ENCODE measurements at places on chromosomes 13 and 19.
A peak's percentile ranks its signal among the peaks of the same experiment; 100 is the strongest.

DNA sequence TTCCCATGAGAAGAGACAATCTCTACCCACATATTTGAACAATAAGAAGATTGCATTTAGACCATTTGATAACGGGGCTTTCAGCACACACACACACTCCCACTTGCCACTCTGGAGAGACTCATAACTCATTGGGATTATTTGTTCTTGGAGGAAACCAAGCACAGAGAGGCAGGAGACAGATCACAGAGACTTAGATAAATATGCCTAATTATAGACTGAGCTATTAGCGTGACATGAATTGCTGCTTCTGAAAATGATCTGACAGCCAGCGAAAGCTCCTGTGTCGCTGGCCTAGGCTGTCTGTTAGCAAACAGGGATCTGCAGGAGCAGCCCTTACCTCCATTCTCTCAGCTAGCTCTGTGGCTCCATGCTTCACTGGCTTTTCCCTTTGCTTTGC, 111.4 kb downstream of the CCNA1 start:
- no peak for DNase-seq

DNA sequence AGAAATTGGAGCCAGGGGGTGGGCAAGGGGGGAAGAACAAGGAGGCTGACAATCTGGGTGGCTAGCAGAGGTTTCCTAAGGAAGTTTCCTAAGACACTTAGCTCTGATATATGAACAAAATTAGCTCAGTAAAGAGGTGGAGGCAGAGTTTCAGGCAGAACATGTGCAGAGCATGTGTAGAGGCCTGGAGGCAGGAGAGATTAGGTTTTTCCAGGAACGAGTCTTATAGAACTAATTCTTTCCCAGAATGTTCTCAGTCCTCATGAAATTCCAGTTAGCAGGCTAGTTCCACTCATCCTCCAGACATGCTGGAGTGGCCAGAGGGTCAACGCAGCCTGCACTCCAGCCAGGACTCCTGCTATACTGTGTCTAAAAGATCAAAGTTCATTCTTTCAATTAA, 184.7 kb downstream of the LACC1 start:
- DNase-seq: no peak

DNA sequence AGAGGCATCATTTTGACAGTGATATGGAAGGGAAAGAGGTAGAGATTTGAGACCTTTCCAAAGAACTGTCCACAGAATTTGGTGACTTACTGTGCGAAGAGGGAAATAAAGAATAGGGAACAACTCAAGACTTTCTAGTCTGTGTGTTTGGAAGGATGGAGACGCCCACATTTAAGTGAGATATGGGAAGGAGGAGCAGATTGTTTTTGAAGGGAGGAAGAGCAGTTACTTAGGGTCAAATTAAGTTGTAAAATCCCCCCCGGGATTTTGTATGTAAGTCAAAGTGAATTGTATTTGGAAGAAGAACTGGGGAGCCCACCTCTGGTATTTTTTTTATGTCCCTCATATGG, 1.2 kb downstream of the USPL1 start:
- no peak for DNase-seq

DNA sequence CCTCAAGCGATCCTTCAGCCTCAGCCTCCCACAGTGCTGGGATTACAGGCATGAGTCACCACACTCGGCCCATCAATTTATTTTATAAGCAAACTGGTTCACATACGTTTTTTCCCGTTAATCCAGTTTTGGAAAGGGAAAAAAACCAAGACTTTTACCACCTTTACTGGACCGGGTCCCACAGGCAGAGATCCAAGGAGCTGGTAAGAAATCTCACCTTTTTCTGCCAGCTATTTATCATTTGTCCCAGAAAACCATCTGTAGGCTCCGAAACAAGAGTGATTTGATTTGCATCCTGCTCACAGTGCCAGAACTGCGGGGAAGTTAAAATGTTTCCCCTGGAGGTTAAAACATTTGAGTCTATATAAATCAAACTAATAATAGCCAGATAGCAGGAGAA, 6.3 kb upstream of the FUT2 start:
- DNase-seq: no peak

DNA sequence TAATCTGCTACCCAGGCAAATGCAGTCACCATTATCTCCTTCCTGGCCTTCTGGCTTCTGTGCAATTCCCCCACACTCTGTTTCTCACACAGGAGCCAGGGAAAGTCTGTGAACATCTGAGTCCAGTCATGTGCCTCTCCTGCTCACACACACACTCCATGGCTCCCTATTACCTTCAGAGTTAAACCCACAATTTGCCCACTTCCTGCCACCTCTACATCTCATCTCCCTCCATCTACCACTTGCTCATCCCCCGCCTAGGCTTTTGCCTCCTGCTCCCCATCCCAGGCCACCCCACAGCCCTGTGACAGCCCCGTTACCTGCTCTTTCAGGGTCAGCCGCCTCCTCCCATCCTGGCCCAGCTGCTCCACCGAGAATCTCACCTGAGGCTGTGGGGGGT, 13.5 kb downstream of the IL12RB1 start:
- no peak for DNase-seq

DNA sequence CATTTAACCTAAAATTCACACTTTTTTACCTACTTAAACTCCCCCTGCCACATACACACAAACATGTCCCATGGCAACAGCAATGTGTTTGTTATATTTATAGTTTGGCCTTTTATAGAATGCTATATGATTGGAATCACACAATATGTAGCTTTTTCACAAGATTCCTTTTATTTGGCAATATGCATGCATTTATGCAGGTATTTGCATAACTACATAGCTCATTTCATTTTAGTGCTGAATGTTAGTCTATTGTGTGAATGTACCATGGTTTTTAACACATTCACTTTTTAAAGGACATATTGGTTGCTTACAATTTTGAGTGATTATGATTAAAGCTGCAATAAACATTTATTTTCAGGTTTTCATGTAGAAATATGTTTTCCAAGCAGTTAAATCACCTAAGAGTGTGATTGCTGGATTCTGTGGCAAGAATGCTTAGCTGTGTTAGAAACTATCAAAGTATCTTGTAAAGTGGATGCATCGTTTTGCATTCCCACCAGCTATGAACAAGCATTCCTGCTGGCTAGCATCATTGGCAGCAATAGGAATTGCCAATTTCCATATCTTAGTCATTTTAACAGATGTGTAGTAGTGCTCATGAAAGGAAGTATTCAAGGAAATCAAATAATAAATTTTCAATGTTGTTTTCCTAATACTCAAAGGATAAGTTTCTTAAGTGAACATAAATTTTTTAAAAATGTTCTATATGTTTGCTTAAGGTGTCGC, 557.0 kb downstream of the SLITRK1 start:
- DNase-seq: no peak

DNA sequence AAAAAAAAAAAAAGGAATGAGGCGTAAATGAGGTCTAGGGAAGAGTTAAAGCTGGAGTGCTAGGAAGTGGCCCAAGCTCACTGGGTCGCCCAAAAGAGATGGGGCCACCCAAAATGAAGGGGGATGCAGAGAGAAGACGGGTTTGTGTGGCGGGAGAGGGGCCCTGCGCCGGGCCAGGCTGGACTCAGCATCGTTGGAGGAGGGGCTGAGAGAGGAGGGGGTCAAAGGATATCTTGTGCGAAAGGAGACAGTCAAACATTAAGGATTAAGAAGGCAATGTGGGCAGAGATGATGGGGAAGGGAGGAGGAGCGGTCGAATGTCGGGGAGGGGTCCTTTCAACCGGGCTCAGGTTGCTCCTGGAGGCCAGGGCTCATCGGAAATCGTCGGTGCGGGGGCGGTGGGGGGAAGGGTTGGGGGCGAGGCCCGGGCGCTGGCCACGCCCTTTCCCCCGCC, 825 bp upstream of the CARM1 start:
- no peak for DNase-seq

DNA sequence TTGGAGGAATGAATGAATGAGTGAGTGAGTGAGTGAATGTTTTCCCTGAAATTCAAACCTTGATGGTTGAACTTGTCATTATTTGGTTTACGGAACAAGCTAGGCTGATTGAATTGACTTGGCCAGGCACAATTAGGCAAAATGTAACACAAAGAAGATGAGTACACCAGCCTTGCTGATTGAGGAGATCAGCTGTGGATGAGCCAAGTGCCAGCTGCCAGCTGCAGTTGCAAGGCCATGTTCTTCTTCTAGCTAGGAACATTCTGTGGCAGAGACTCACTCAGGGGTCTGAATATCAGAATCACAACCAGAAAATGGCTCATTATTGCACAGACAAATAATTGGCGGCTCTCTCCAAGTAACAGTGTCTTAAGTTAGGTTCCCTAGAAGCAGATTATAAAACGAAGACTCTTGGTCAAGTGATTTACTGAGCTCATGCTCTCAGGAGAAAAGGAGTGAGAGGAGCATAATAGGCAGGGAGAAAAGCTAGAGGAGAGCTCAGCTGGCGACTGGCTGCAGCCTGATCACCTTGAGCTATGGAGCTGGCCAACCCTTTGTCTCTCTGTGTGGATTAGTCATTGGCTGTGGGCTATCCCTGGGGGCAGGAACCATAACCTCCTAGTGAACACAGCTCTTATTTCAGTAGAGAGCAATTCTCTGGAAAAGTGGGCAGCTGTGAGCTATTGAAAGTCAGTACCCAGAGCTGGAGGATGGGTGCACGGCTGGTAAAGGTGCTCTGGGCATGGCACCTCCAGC, 225.3 kb upstream of the SERP2 start:
- DNase-seq: no peak

DNA sequence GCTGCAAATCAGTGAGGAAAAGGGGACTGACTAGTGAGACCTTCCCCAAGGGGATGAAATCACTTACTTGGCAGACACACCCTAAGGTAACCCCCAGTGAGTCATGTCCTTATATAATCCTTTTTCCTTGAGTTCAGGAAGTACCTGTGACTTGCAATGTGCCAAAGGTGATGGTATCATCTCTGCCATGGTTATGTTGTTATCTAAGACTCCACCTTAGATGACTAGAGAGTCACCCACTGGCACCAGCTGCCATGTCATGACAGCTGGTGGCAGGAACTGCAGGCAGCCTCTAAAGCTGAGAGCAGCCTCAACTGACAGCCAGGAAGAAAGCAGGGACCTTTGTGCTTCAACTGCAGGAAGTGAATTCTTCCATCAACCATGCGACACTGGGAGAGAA, 12.5 kb downstream of the PBX4 start:
- no peak for DNase-seq

DNA sequence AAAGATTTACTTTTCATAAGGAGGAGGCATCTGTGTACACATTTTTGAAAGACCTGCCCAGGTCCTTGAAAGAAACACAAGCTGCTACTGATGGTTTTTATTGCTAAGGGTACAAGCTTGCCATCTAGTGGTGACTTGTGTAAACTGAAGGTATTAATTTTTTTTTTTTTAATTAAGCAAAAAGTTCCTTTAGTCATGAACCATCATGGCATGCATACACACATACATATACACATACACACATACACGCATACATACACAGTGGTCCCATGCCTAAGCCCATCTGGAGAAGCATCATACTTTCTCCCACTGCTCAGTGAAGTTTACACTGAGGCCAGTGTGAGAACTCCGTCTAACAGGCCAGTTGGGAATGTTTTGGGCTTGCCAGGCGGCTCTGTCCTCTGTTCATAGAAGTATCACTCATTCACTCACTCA, 312.5 kb downstream of the DCLK1 start:
- DNase-seq: no peak

DNA sequence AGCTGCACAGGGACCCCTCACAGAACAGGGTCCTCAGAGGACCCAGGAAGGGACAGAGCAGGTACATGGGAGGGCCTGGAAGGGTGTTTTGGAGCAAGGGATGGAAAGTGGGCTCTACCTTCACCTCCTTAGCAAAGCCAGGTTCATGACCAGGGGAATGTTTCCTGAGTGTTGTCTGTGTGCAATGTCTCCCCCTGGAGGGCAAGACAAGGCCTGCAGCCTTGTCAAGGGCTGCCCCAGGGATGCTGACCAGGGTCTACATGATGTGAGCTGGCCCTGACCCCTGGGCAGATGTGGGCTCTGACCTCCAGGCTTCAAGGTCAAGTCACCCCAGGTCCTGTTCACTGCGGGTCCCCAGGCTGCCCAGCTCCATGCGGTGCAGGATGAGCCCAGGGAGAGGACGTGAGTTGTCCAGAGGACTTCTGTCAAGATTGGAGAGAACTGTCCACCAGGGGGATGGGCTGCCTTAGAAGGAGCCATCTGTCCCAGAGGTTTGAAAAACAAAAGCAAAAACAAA, 1.0 kb upstream of the CEACAM1 start:
- peak; percentile 57 for DNase-seq

DNA sequence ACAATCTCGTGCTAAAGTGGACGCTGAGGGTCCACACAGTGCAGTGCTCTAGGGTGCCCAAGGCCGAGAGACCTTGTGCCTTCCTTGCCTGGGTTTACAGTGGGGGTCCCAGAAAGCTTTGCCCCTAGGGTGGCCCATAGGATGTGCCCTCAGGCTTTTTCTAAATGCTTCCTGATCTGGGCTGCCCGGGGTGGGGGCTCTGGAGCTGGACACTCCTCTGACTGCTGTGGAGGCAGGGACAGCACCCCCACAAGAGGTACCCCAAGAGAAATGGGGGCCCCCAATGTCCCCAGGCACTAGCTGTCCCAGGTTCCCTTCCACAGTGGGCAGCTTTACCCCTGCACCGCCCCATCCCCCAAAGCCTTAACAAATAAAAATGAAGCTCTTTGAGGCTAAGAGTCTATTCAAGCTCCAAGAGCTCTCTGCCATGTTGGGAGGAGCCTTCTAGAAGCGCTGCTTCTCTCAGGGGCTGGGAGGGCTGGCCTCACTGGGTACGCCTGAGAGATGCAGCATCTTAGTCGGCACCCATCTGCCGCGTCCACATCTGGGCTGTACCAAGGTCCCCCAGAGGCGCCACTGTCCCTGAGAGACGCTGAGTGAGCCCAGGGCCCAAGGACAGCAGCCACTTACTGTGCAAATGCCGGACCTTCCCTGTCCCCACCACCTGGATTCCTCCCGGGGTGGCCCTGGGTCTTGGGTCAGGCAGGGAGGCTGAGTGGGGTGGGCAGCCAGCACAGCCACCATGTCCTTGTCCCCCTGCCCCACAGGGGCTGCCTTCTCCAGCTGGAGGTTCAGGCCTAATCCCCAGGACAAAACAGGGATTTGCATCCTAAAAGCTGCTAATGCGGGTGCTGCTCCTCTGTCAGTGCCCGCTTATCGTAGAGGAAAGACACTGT, 27.4 kb downstream of the CEBPA start:
- DNase-seq: no peak

DNA sequence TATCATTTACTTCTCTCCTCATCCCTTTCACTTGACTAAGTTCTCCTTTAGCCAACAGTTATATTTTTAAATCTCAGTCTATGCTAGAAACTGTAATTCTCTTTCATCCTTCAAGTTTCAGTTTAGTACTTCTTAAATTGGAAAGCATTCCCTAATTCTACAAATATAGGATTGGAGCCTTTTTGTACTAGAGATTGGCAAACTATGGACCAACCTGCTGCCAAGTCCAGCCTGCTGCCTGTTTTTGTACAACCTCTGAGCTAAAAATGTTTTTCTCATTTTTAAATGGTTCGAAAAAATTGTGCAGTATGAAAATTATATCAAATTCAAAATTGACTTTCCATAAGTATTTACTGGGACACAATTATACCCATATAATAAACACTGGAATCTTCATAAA, 1381.5 kb upstream of the SPRY2 start:
- no peak for DNase-seq

GRCh38 chr19:10450853-10451609, 30.7 kb downstream of the PDE4A start:
- no peak for DNase-seq

- DNase-seq: no peak
Measured at GRCh38 chr19:8150998-8151766, 1.8 kb upstream of the FBN3 start.

- DNase-seq: no peak
Measured at GRCh38 chr13:23945612-23946011, 48.3 kb upstream of the C1QTNF9B start.

- DNase-seq: no peak
Measured at GRCh38 chr13:113474179-113474578, 16.3 kb downstream of the DCUN1D2 start.

GRCh38 chr19:6032827-6033226, 54.9 kb upstream of the RANBP3 start:
- DNase-seq: no peak
